ENCODE measurements at places on chromosomes 13 and 19.

DNA sequence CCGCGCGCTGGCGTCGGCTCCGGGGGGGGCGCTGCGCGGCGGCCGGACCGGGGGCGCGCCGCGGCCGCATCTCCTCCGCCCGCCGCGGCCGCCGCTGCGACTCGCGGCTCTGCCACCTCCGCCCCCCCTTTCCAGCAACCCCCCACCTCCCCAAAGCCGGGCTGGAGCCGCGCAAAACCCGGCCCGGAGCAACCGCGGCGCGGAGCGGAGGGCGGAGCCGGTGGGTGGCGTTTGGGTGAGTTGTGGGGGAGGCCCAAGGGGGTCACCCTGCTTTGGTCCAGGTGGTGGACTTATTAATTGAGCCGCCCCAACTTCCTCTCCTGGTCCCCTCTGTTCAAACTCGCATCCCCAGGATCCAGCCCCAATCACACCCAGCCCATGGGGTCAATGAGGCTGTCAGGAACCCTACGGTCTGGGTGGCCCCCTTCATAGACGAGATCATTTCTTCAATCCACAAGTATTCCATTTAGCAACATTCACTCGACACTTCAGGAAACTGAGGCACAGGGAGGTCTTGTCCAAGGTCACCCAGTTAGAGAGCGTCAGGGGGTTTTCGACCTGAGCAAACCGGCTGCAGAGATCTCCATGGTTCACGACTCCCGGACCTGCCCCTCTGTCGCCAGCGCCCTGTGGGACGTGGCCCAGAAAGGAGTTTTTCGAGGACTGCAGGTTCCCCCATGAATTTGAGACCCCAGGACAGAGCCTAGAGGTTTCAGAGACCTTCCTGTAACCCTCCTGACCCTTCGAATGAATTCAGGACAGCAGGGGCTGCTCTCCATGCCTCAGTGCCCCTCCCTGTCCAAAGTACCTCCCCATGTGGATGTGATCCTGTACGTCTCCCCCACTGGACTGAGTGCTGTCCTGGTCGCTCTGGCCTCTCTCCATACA is 22.4 kb upstream of the SEMA6B start:
- peak; percentile 49 for DNase-seq

- peak; percentile 64 for DNase-seq
Measured at GRCh38 chr13:105920370-105920769, 615.1 kb downstream of the EFNB2 start.

- peak; percentile 48 for DNase-seq
Measured at GRCh38 chr13:40916207-40916998, 102.7 kb downstream of the ELF1 start.

DNA sequence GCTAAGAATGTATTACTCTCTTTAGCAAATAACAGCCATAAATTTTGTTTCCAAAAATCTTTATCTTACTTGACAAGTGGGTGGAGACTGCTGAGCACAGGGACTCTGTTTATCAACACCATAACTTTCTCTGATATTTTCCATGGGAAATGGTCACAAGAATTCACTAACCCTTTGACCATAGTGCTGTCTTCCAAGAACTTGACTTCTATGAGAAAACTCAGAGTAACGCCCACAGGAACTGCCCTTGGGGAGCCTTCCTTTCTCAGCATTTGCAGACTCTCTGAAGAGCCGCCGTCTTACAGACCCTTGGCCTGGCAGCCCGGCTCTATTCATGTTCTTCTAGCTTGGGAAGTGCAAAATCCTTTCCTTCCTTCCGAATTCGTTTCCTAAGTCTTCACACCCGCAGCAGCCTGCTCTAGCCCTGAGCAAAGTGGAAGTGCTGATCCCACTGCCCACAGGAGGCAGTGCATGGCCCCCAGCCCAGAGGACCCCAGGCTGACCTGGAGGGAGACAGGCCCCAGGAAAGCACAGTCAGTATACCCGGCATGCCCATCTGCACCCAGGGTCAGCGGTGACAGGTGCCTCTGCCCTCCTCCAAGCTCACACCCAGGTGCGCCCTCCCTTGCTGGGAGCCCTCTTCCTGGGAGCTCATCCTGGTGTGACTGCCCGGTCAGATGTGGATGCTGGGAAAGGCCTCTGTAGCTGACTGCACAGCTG is 10.2 kb downstream of the GAS6 start:
- no peak for DNase-seq

DNA sequence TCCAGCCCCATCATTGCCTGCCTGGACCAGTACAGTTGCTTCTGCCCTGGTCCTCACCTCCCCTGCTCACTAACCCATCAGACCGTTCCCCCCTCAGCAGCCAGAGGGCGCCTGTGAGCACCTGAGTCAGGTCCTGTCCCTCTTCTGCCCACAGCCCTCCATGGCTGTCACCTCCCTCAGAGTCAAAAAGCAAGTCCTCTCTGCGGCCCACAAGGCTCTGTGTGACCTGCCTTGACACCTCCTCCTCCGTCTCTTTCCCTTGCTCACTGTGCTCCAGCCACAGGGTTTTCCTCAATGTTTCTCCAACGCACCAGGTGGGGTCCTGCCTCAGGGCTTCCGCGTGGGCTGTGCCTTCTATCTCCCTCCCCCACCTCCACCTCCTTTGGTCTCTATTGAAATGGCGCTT is 29.4 kb upstream of the PTPRS start:
- peak; percentile 24 for DNase-seq

- DNase-seq: no peak
Measured at GRCh38 chr13:68948586-68948985, 1159.0 kb upstream of the ATXN8OS start.

GRCh38 chr13:98879127-98879520 is 98.7 kb downstream of the DOCK9 start:
- no peak for DNase-seq

- DNase-seq: no peak
Measured at GRCh38 chr19:47107202-47107952, 6.2 kb downstream of the ZC3H4 start.

GRCh38 chr19:47239152-47239551 is 8.2 kb upstream of the BBC3 start:
- DNase-seq: no peak

DNA sequence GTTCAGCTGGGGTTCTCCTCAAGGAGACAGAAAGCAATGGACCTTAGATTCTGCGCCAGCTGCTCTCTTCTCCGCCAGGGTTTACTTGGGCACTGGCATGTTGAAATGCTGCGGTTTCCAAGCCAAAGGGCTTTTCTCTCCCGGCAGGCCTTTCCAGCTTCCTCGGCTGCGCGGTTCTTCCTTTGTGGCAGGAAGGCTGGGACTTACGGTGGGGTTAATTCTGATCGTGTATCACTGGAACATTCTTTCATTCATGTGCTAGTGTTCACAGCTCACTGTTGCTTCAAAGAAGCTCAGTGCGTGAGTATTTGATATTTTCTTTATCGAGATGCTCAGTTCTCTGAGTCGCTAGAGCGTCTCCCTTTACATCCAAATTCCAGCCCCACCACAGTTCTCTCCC is 723.2 kb downstream of the UQCRFS1 start:
- DNase-seq: no peak

DNA sequence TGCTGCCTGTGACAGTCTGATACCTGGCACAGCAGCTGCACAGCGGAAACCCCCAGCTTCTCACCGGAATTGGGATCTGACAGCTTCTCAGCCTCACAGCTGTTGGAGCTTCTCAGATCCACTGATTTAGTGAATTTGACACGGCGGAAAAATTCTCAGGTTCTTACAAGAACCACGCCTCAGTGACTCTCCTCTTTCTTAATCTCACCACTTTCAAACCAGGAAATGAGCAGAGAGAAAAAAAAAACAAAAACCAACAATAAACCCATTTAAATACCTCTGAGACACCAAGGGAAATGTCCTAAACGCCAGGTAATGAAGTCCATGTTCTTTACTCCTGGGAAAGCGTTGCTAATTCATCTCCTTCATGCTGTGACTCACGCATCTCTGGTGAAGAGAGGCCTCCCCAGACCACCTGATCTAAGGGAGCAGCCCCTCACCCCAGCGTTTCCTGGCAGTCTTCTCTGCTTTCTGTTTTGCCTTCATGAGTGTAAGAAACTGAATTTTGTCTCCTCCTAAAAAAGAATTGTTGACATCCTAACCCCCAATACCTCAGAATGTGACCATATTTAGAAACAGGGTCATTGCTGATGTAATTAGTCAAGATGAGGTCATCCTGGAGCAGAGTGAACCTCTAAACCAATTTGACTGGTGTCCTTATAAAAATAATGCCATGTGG is 15.9 kb upstream of the IZUMO2 start:
- DNase-seq: no peak

DNA sequence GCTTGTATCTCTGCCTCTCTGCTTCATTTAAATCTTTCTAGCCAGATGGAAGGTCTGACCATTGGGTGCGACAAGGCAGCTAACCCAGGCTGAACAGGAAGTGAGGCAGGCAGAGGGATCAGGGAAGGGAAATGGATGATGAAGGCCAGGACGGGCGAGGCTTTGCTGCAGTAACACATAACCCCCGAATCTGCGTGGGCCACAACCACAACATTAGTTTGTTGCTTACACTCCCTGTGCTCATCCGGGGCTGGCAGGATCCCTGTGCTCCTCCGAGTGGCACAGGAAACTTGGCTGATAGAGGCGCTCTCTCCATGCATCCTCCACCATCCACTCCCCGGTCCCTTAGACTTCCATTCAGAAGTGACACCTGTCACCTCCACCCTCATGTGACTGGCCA is 1.1 kb upstream of the FLT3LG start:
- DNase-seq: no peak

DNA sequence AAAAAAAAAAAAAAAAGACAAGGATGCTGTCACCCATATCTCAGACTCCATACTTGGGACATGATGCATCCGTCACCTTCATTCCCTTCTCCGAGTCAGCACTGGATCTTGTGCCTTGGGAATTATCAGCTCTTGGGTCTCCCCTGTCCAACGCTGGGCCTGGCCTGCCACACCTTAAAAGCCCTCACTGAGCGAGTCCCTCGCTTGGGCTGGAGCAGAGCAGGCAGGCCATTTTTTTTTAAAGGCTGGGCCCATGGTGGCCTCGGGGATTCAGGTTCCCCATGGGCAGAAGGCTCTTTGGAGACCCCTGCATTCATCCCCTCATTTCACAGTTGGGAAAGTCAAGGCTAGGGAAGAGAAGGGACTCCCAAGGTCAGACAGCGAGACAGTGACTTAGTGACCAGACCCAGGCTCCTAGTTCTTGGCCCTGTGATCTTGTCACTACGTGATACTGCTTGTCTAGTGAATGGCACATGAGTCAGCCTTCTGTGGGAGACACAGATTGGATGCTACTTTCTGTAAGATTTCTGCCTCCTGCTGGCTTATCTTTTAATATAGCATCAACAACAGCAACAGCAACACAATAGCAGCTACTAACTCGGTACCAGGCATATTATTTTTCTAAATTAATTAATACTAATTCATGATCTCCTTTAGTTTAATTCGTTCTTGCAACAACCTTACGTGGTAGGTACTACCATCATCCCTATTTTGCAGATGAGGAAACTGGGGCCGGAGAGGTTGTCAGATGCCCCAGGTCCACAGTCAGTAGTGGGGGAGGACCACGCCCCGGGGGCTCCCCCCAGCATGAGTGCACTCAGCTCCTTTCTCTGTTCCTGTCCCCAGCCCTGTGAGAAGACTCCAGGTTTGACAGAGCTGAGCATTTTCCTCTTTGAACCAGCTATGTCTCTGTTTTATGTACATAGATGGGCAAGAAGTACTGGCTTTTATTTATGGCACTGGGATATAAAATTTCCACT is 27.4 kb upstream of the ZNF536 start:
- peak; percentile 6 for DNase-seq

GRCh38 chr13:88142653-88143052 is 471.5 kb downstream of the SLITRK5 start:
- no peak for DNase-seq

DNA sequence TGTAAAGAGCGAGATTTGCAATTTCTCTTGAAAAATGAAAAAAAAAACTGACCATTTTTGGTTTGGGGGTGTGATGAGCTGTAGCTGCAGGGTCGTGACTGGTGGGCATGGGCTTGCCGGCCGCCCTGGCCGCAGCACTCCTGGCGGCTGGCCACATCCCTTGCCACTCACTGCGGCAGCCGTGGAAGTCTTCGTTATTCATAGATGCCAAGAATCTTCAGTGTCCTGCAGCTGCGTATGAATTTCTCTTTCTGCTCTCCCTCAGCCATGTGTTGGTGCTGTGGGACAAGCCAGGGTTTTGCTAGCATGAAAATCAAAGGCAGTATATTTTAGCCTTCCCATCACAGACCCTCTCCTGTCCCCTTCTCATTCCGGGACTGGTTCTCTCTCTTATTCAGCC is 151.7 kb upstream of the TSHZ3 start:
- no peak for DNase-seq

DNA sequence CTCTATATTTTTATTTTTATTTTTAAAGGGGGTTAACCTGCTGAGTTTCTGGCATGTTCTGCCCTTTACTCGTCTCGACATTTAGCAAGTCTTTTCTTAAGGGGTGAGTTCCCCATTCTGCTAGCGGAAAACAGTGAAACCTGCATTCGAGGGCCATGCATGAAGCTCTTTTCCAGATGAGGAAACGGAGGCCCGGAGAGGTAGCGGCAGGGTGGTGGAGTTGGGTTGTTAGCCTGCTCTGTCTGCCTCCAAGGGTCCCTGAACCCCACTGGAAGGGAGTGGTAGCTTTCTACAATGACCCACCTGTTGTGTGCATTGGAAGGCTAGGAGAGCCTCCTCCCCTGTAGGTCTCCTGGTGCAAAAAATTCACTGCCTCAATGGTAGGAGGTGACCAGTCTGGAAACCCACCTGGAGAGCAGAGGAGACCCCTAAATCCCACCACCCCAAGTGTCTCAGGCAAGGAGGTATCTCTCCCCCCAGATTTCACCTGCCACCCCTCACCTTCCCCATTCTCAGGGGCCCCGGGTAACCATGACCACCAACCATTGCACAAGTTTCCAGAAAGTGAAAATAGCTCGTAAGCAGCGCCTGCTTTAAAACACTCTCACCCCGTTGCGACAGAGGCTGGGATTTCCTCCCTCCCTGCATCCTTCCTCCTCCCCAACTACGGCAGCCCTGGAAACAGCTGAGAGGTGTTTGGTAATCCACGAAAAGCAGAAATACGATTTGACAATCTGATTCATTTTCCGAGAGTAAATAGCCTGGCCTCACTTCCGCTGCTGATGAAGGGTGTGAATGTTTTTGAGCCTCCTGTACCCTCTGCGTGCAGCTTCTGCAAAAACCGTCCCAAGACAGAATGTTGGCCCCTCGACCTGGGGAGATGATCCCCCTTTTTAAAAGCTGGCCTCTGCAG is 3.5 kb downstream of the KLF2 start:
- peak; percentile 65 for DNase-seq
